ENCODE measurements at places on chromosomes 5 and 9.
A peak's percentile ranks its signal among the peaks of the same experiment; 100 is the strongest.

GRCh38 chr5:140480310-140481014 lies 67.0 kb upstream of the EIF4EBP3 start:
- DNase-seq = no peak

DNA sequence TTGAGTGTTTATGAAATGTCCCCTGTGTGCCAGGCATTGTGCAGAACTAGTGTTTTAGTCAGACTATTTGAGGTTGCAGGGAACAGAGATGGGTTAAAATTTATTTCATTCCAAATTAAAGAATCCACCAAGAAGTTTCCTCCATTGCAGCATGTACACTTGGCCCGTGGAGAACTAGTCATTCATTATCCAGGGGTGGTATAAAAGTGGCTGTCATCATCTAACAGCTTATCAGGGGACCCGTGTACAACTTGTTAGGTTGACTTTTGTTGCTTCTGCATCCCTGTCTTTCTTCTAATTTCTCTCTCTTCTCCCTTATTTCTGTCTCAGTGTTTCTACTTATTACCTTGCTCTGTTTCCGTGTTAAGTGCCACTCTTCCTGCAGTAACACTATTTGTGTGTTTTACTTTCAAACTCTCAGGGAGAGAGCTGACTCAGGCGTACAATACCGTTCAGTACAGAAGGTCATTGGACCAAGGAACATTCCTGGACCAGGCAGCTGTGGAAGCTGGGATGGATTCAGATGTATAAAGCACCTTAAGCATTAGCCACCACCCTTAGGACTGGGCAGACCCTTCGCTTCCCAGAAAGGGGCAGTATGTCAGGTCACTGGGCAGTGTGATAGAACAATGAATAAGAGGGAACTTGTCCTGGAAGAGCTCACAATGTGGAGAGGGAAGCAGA lies 36.1 kb downstream of the MAP3K1 start:
- DNase-seq = no peak

- no peak for DNase-seq
These were observed 42.9 kb upstream of the PJA2 start for GRCh38 chr5:109452661-109453060.

GRCh38 chr5:143057580-143057999 lies 287.4 kb downstream of the ARHGAP26 start:
- DNase-seq = peak; percentile 85

DNA sequence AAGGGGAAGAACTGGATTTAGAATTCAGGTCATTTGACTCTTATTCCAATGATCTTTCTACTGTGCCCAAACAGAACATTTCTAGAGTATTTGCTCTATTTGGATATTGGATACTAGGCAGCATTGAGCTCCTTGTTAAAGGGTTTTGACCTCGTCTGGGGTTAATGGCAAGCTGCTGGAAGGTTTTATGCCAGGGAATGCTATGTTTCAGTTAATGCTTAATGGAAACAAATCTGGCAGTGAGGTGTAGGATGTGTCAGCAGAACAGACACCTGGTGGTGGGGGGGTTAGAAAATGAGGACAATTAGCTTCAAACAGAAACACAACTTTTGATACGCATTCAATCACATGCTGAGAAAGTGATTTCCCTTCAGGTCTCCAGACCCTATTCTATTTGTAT lies 51.5 kb downstream of the AGXT2 start:
- DNase-seq = no peak

DNA sequence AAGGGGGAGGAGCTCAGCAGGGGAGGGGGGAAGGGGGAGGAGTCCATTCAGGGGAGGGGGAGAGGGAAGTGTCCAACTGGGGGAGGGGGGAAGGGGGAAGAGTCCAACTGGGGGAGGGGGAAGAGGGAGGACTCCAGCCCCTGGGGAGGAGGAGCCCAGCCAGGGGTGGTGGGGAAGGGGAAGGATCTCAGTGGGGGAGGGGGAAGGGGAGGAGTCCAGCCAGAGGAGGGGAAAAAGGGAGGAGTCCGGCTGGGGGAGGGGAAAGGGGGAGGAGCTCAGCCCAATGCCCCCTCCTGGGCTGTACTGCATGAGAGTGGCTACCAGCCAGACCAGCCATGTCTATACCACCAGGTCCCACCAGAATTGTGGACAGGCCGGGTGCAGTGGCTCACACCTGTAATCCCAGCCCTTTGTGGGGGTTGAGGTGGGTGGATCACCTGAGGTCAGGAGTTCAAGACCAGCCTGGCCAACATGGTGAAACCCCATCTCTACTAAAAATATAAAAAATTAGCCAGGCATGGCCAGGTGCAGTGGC lies 30.6 kb upstream of the ADAMTS2 start:
- DNase-seq = no peak

- no peak for DNase-seq
These were observed 19.6 kb downstream of the BAAT start for GRCh38 chr9:101365181-101365580.

- DNase-seq = no peak
These were observed 246.3 kb upstream of the TLE4 start for GRCh38 chr9:79325501-79325900.
